Stromal cell of bone marrow (primary cell): ENCODE measurements at places on chromosomes 1 and 21.

GRCh38 chr1:154998201-154998780 lies 4.3 kb upstream of the ZBTB7B start:
- DNase-seq, result no peak

DNA sequence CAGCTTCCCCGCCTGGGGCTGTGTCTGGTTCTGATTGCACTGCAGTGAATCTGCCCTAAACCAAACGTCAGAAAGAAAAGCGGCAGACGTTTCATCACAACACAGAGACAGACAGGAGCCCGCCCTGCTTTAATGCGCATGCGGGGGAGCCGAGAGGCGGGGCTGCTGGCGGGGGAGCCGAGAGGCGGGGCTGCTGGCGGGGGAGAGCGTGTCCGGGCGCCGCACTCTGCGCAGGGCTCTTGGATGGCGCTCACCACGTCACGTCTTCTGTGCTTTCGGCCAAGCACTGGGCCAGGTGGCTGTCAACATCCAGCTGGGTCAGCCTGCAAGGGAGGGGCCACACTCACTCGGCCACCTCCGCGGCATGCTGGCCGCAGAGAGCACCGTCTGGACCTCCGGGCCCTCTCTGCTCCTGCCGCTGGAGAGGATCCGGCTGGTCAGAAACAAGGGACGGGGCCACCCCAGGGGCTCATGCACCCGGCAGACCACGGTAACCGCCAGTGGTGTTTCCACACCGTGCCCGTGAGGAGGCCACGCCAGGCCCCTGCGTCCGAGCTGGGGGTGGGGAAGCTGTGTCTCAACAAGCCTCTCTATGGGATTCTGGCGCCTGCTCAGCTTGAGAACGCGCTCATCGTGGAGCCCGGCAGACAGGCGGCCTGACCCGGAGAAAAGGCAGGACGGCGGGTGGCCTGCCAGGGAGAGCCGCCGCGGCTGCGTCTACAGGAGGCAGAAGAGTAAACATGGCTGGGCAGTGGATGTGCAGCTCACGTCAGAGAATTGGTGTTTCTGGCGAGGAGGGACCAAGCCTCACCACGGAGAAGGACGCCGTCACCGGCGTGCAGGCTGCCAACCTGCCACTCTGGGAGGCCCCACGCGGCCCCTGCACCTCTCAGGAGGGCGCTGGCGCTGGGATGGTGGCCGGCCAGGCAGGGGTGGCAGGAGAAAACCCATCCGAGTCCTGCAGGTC lies 4.8 kb downstream of the FAAP20 start:
- DNase-seq, result peak; percentile 86

DNA sequence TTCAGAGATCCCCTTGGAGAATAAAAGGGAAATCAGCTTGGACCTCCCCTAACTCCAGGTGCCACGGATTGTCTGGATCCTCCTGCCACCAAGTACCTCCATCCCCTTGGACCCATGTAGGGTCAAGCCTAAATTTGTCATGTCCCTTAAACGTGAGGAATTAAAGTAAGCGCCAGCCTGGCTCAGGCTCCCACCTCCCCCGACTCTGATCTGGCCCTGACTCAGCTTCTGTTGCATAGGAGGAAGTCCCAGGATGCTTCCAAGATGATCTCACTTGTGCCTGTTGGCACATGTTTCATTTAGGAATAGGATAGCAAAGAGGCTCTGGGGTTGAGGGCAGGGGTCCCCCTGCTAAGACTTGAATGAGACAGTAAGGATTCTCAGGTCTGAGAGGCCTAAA lies 231.9 kb upstream of the JUN start:
- DNase-seq, result no peak

DNA sequence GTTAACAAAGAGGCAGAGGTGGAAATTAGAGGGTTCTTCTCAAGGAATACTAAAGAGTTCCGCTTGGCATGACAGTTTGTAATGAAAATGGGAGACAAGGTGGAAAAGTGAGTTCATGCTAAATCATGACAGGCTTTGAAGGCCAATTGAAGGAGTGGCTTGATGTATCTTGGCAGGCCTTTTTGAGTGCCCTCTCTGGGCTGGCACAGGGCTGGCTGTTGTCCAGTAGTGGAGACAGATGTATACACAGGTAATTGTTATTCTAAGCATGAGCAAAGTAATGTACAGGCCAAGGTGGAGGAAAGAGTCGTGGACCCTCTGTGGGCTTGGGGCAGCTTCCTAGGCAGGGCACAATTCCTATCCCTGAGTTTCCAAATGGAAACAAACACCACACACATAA lies 196.7 kb upstream of the GALNT2 start:
- DNase-seq, result no peak

GRCh38 chr1:17515902-17516301 lies 23.6 kb upstream of the ARHGEF10L start:
- DNase-seq, result no peak

DNA sequence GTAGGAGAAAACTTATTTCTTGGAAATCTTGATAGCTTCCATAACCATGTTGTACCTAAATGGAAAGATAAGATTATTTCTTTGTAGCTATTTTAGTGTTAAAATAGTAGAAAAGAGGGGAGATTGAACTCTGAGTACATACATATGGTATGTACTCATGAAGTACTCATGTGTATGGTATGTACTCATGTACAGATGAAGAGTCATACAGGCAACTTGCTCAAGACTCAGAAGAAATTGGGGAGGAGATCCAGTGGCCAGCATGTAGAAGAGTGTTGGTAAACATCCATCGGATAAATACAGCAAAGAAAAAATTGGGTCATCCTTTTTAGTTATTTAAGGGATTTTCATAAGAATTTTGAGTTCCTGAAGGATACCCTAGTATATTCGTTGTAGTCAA lies 29.0 kb downstream of the MDM4 start:
- no peak for DNase-seq

- DNase-seq, result no peak
These were observed 8.4 kb upstream of the SLC19A1 start for GRCh38 chr21:45550522-45551210.

DNA sequence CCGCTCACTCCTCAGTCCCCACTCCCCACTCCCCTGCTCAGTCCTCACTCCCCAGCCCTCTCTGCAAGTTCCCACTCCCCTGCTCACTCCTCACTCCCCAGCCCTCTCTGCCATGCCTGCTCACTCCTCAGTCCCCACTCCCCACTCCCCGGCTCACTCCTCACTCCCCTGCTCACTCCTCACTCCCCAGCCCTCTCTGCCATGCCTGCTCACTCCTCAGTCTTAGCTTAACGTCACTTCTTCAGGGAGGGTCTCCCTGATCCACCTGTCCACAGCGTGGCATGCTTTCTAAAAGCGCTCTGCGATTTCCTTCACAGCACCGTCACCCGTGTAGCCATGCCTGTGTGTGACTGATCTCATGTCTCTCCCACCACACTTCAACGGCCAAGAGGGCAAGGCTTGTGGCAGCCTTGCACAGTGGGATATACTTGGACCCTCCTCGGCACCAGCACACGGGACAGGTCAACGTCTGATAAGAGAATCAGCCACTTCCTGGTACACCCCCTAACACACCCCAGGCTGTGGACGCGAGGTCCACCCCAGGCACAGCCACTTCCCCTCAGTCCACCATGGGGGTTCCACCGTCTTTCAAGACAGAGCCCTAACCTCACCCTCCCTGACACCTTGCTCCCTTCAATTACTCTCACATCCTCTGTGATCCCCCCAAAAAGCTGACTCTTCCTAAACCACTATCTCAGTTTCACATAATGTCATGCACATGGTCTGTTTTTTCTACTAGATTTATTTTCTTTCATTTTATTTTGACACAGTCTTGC lies 14.0 kb downstream of the PRDM15 start:
- no peak for DNase-seq

DNA sequence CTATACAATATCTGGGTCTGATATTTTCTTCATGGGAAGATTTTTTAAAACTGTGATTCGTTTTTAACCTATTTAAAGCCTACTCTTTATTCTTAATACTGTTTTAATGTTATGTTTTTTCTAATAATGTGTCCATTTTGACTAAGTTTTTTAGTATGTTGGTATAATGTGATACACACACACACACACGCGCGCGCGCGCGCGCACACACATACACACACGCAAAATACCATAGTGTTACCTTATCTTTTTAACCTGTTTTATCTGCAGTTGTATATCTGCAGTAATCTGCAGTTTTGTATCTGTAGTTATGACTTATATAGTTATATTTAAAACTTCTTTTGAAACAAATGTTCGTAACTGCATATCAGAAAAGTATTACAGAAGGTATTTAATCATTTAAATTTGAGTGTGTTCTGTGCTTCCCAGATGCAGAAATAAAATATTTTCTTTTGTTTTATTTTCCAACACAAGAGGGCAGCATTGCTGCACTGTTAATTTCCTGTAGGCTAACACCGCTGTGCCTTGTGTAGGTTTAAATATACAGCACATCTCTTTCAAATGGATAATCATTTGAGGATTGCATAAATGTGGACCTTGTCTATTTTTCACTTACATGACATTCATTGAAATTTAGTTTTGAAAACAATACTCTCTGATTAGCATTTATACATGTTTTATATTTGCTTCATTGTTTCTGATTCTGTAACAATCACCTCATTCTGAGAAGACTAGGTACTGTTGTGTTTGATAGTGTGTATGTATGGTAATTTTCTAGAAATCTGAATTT lies 166.1 kb downstream of the PDE4B start:
- no peak for DNase-seq

DNA sequence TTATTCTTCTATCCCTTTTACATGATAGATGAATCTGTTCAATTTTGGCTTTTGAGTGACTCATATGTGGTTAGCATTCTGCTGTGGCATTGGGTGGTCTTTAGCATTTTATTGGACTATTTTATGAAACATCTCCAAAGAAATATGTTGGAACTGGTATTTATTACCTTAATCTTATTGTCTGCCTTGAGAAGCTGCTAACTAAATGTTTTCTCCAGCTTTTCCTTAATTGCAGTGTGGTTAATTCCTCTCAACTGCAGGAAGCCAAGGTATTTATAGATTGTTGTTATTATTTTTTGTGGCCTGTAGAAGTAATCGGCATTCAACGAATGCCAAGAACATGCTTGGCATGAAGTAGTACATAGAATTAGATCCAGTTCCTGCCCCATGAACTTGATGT lies 64.1 kb downstream of the NOS1AP start:
- no peak for DNase-seq

DNA sequence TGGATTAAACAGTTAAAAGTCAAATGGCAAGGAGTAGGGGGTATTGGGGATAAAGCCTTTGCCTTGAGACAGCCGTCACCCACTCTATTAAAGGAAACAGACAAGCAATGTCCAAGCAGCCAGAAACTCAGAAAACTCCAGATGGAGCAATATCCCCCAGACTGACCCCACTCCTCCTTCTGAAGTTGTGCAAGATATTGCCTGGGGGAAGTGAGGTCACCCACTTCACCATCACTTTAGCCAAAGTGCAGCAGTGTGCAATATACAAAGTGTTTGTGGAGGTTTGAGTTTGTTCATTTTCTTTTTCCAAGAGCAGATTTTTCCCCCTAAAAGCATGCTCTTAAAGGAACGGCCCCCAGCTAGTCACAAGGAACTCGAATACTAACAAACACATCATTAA lies 125.1 kb downstream of the ETS2 start:
- DNase-seq, result peak; percentile 18

GRCh38 chr21:42737951-42738590 lies 84.7 kb downstream of the PDE9A start:
- DNase-seq, result no peak
